ENCODE measurements at places on chromosomes 1 and 21.
A peak's percentile ranks its signal among the peaks of the same experiment; 100 is the strongest.

- no peak for DNase-seq
Measured at GRCh38 chr1:41243079-41243385, 926 bp upstream of the SCMH1 start.

GRCh38 chr1:213017447-213018273 lies 2.0 kb upstream of the ANGEL2 start:
- DNase-seq = no peak

- peak; percentile 71 for DNase-seq
Measured at GRCh38 chr1:226738995-226739695, at the start of gene ITPKB. Gene ITPKB, minus strand, starts transcription at chr1:226739282. Its CDS starts 1,824 bp downstream, at chr1:226737458.

- no peak for DNase-seq
Measured at GRCh38 chr1:216632980-216633379, 90.2 kb downstream of the ESRRG start.

- DNase-seq = no peak
Measured at GRCh38 chr21:25133939-25134338, 473.3 kb downstream of the MRPL39 start.

DNA sequence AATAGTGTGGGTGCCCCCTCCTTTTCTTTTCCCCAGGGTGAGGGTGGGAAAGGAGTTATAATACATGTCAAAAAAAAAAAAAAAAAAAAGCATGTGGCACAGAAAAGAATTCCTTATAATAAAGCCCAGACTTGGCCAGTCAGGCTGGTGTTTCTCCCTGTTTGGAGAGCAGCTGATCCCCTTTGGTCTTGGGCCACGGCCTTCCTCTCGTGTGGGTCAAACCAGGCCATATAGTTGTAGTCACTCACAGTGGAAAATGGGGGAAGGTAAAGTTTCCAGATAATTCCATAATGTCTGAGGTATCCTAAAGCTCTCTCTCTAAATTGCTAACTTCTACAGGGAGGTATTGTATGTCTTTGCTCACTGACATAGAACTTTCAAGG lies 22.0 kb downstream of the CLIC6 start:
- DNase-seq = no peak

- no peak for DNase-seq
Measured at GRCh38 chr1:1858382-1859086, 32.4 kb downstream of the GNB1 start.

DNA sequence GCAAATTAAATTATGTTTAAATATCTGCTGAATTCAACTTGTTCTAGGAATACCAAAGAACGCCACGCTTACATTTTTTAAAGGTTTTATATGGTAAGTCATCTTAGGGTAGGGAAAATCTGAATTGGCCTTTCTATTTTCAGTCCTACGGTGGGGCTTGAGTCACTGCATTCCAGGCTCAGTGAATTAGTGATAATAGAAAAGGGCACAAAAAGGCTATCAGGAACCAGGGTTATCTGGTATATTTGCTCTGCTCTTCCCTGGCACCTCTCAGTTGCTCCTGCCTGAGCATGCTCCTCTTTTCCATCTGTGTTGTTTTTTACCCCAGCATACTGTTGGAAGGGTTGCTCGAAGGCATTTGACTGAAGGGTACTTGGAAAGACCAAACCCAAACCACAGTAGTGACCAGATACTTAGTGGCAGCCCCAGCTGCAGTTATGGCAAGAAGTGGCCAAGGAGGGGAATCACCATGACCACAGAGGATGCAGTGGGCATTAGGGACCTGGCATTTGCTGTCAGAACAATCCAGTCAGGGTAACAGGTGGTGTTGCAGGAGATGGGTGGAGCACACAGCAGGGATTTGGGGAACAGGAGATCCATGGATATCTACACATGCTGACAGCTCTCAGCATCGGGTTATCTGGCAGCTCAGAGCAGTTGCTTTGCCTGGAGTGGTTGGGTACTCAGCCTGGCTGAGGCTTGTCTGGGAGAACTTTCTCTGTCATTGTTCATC lies 2.3 kb downstream of the OVAAL start:
- DNase-seq = no peak

DNA sequence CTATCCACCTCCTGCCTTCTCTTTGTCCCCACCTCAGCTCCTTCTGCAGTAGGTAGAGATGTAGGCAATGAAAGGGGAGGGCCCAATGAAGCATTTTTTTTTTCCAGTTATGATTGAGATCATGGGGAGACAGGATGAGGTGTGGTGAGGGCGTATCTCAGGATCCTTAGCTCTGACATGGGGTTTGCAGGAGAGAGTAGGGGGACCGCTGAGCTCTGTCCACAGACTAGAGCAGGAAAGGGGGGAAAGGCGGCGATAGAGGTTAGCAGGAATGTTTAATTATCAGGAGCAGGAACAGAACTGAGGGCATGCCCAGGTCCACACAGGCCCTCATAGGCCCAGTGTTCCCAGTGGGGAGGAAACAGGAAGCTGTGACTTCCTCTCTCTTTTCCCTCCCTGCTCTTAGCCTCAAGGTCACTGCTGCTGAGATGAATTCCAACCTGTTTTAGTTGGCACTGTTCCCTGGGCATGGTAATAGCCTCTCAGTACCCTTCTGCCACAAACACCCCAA lies 901 bp upstream of the RXFP4 start:
- DNase-seq = no peak

- no peak for DNase-seq
Measured at GRCh38 chr21:46500224-46500861, 41.7 kb downstream of the DIP2A start.

DNA sequence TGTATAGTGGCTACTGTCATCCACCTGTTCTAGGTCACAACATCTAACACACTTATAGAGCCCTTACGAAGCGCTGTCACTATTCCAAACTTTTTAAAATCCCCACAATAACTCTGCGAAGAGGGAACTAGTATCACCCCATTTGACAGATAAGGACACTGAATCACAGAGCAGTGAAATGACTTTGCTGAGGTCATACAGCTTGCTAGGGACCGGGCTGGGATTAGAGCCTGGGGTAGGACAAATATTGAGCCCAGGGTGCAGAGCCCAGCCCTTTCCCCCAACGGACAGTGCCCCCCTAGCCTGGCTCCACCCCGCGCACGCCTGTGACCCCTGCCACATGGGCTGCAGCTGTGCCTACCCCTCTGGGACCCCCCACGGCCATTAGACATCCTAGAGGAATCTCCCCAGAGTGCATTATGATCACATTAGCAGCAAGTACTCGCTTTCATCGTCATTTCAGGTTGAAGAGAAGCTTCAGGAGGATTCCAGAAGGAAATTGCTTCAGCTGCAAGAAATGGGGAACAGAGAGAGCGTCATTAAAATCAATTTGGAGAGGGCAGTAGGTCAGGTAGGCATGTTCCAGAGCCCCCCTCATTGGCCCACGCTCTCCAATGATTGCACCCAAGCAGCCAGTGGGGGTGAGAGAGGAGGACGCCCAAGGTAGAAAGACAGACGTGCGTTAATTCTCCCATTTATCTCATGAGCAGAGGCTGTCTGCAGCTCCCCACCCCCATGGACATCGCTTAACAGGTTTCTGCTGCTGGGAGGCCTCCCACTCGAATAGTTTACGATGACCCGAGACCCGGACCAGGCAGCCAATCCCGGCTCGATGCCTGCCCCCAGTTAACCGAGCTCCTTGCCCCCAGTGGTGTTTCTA lies 77.2 kb downstream of the FHAD1 start:
- no peak for DNase-seq

DNA sequence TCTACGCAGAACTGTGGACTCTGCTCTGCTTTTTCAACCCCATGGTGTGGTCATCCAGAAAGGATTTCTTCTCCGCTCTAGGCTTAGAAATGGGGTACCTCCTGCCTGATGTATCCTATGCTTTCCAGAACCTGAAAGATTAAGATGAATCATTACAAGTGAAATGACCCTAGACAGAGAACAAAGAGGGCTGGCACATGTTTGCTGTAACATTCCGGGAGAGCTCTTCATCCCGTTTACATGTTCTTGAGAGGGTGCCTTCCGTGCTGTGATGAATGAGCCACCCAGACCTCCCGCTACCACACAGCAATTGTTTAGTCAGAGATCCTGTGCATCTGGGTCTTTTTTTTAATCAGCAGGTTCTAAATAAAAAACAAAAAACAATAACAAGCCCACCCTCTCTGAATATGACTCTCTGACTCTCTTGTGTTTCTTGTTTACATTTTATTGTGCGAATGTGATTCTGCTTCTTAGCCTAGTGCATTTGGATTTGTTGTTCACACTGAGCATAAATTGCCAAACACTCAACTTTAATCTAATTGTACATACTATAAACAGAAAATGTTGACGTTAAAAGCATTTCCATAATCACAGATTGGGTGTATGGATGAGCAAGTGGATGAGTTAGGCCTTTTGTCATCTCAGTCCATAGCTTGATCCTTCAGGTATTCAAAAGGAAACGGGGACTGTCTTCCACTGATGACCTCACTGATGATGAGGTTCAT lies 87.1 kb downstream of the GPR88 start:
- DNase-seq = no peak

- no peak for DNase-seq
Measured at GRCh38 chr21:17786071-17786850, 32.9 kb downstream of the C21orf91 start.

GRCh38 chr1:16017461-16018303 lies at the start of gene HSPB7:
Gene HSPB7, minus strand, starts transcription at chr1:16018043. Its CDS starts 80 bp downstream, at chr1:16017963.
- no peak for DNase-seq

- no peak for DNase-seq
Measured at GRCh38 chr1:104780470-104781078, 1030.9 kb downstream of the AMY1C start.

DNA sequence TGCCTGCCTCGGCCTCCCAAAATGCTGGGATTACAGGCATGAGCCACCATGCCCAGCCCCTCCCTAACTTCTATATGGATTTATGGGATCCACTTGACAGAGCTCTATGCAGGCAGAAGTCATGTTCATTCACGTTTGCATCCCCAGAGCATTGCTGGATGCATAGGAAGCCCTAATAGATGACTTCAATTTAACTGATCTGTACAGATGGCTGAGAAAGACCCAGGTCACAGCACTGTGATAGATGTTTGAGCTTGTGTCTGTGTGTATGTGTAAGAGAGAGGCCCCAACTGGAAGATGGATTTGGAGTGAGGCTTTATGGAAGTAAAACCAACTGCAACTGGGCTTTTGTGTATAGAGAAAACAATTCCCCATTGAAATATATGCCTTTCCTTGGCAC lies 30.9 kb upstream of the PLXNA2 start:
- no peak for DNase-seq

- DNase-seq = no peak
Measured at GRCh38 chr1:223248001-223248769, 105.1 kb upstream of the TLR5 start.

DNA sequence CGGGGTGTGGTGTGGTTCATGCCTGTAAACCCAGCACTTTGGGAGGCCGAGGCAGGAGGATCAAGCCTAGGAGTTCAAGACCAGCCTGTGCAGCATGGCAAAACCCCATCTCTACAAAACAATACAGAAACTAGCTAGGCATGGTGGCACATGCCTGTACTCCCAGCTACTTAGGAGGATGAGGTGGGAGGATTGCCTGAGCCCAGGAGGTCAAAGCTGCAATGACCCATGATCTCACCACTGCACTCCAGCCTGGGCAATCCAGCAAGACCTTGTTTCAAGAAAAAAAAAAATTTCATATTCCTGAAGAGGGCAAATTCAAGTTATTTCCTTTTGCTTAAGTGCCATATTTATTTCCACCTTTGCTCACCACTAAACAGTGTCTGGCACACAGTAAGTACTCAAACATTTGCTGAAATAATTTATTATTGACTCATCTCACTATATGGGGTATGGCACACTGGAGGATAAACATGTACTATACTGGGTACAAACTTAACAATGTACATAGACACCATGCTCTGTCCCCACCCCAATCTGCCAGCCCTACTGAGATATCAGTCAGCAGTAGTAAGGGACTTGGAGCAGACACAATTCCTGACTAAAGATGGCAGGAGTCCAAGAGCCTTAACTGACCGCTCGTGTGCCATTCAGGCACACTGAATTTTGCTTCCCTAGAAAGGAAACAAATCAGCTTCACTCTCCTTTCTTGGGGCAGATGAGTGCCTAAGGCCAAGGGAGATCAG lies 15.5 kb downstream of the MEAF6 start:
- DNase-seq = no peak

DNA sequence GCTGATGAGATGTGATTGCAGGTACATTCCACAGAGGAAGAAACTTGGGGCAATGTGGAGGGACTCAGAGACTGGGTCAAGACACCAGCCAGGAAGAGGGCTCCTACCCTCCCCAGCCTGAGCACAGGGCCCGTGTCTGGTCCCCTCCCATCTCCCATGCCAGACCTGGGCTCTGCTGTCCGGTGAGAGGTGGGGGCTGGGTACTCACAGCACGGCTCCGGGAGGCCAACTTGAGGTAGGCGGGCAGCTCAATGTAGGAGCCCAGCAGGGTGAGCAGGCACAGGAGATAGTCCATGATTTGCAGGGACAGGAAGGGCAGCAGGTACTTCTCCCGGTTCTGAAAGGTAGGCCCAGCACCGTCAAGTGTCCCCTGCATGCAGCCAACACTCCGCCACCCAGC lies 16.2 kb upstream of the MATN1 start:
- no peak for DNase-seq

DNA sequence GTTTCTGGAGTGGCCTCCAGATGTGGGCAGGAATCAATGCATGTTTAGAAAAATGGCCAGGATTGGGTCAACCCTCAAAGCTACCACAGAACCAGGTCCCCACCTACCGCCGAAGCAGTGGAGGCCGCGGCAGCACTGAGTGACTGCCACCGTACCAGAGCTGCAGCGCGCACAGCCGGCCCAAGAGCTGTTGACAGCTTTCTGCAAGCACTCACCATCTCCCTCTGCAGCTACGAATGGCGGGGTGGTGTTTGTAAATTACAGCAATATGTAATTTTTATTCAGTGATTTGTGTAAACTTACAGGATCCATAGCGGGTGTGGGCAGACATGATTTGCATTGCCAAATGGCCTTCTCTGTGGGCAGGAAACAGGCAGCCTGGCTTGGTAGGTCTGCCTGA lies 96.4 kb downstream of the CAMK2N1 start:
- no peak for DNase-seq

DNA sequence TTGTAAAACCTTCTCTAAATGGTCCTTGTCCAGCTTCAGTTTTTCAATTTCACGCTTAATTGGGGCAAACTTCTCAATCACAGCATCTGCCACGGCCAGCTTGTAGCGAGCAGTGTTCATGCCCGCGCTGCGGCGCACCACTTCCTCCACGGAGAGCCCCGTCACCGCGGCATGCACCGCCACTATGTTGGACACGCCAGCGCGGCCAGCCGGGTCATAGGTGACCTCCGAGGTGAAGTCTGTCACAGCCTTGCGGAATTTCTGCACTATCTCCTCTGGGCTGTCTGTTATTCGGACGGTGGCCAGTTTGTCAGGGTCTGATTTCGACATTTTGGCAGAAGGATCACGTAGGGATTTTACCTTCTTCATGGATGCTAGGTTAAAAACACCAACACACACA lies 44.8 kb upstream of the TBX15 start:
- no peak for DNase-seq

- no peak for DNase-seq
Measured at GRCh38 chr1:113219377-113219776, 146.4 kb downstream of the LRIG2 start.

- no peak for DNase-seq
Measured at GRCh38 chr1:116179964-116180363, 68.8 kb downstream of the MAB21L3 start.

- no peak for DNase-seq
Measured at GRCh38 chr1:26075421-26076144, 8.2 kb upstream of the TRIM63 start.

GRCh38 chr1:201763455-201764140 lies 65.4 kb upstream of the IPO9 start:
- no peak for DNase-seq

Measured in activated T-cell treated with anti-CD3 and anti-CD28 coated beads, Interleukin-2, amount 50 U/mL, for 72 hours (primary cell).